Gastrocnemius medialis (tissue), 4 donors: ENCODE measurements at places on chromosomes 1 and 21. TPM values are rescaled to one million over a fixed set of nuclear protein-coding genes. Genes with fewer than 3 reads are reported as not detected.

GRCh38 chr21:44062380-44062779, 44.8 kb upstream of the PWP2 start:
- peaks cover 39% of the 10 kb centered on the region for H3K36me3 ChIP-seq
- no peaks in the 10 kb centered on the region for H3K27me3 ChIP-seq
- no peak for DNase-seq
- H3K27ac ChIP-seq: no peak overlapping the region
- no peaks in the 10 kb centered on the region for H3K4me1 ChIP-seq
- no peak overlapping the region for H3K4me3 ChIP-seq

PIK3CD gene
- total RNA-seq: 0.66 TPM

IQGAP3 gene
- total RNA-seq: 0.55 TPM

ST6GALNAC3 gene
- total RNA-seq: 2.4 TPM

DNA sequence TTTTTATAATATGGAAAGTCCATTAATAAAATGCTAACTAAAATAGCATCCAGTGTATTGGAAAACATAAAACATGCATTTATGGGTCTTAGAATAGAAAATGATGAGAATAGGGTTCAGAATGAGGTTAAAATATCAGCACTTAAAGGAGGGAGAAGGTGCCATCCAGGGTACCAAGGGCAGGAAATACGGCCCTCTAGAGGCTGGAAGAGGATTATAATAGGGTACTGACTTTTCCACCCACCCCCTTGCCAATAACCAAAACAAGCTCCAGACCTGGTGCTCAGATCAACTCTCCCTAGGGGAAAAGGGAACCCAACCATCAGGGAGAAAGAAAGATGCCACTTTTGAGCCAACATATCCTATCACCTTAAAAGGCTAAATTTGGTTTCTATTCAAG, 26.7 kb downstream of the ASTN1 start:
- no peak overlapping the region for H3K27ac ChIP-seq
- no peaks in the 10 kb centered on the region for H3K27me3 ChIP-seq
- no peaks in the 10 kb centered on the region for H3K4me1 ChIP-seq
- H3K4me3 ChIP-seq: no peak overlapping the region

GRCh38 chr1:207628776-207629175, 16.2 kb upstream of the CR1L start:
- H3K27me3 ChIP-seq: no peaks in the 10 kb centered on the region
- no peaks in the 10 kb centered on the region for H3K4me1 ChIP-seq
- H3K4me3 ChIP-seq: no peak overlapping the region
- no peaks in the 10 kb centered on the region for H3K36me3 ChIP-seq
- DNase-seq: no peak
- no peak overlapping the region for H3K27ac ChIP-seq

GRCh38 chr1:2984399-2985061, 36.7 kb upstream of the ACTRT2 start:
- H3K36me3 ChIP-seq: no peaks in the 10 kb centered on the region
- H3K4me3 ChIP-seq: no peak overlapping the region
- no peaks in the 10 kb centered on the region for H3K4me1 ChIP-seq
- peaks cover 11% of the 10 kb centered on the region for H3K27me3 ChIP-seq

LAPTM5 gene
- total RNA-seq: 8.4 TPM
